ENCODE measurements at places on chromosomes 7 and 10.

GRCh38 chr7:55174856-55175255 lies 156.0 kb downstream of the EGFR start:
- DNase-seq, result no peak

- DNase-seq, result no peak
These were observed 41.9 kb downstream of the SPAM1 start for GRCh38 chr7:123966936-123967335.

- peak; percentile 36 for DNase-seq
These were observed 9.1 kb downstream of the KLF6 start for GRCh38 chr10:3775696-3776551.

DNA sequence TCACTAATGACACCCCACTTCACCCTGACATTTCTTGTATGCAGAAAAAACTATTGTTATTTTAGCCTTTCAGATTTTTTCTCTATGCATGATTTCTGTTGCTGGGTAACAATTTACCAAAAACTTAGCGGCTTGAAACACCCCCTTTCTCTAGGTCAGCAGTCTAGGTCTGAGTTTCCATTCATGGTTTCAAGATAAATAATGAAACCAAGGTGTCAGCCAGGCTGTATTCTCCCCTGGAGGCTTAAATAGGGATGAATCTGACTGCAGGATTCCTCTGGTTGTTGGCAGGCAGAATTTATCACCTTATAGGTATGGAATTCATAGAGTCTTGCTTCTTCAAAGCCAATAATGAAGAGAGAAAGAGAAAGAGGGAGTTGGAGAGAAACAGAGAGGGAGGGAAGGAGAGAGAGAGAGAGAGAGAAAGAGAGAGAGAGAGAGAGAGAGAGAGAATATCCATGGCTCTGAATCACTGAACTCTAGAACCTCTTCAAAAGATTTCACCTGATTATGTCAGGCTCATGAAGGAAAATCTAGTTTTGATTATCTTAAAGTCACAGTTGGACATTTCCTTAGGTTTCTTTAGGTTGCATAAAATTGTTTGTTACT lies 1224.6 kb upstream of the LRRTM3 start:
- DNase-seq, result no peak

- DNase-seq, result no peak
These were observed 134.8 kb downstream of the CUL2 start for GRCh38 chr10:34955391-34955790.

All from NT2/D1 (cell line).